G401 (cell line): ENCODE measurements at places on chromosomes 1 and 21. TPM values are rescaled to one million over a fixed set of nuclear protein-coding genes. Genes with fewer than 3 reads are reported as not detected.

GRCh38 chr1:6028042-6028850, 17.4 kb upstream of the KCNAB2 start:
- DNase-seq = no peak

GRCh38 chr1:219372916-219373615, 199.4 kb downstream of the LYPLAL1 start:
- no peak for DNase-seq

DNA sequence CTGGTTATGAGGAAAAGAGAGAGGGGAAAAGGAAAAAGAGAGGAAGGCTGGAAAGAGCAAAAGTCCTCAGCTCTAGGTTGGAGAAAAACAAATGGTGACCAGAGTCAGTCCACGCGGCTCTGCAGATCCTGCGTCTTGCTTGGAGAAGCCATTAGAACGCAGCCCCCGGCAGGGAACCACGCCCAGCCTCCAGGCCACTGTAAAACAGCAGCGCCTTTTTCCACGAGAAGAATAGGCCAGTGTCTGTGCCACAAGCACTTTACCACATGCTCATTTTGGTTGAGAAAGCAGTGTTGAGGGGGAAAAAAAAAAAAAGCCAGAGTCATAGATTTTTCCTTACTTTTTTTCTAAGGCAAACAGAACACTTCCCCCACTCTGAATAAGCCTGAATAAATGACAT, 846.9 kb upstream of the ADAMTS5 start:
- no peak for DNase-seq

- DNase-seq = peak; percentile 3
Measured at GRCh38 chr21:39094087-39094780, 89.0 kb downstream of the PSMG1 start.

DNA sequence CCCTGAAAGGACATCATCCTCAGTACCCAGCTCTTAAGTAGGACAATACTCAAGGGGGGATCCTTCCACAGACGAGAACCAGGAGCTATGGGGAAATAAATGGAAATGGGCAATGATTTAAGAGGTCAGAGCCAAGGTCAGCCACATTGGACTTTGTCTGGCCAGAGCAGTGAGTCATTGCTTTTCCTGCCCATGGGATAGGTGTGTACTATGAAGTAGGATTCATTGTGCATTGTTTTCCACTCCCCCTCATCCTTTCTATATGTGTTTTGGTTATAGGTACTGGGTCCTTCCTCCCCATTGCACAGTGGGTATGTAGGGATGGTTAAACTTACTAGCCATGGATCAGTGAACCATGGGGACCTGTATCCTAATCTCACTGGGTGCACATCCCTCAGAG, 328.9 kb upstream of the USP25 start:
- DNase-seq = no peak

DNA sequence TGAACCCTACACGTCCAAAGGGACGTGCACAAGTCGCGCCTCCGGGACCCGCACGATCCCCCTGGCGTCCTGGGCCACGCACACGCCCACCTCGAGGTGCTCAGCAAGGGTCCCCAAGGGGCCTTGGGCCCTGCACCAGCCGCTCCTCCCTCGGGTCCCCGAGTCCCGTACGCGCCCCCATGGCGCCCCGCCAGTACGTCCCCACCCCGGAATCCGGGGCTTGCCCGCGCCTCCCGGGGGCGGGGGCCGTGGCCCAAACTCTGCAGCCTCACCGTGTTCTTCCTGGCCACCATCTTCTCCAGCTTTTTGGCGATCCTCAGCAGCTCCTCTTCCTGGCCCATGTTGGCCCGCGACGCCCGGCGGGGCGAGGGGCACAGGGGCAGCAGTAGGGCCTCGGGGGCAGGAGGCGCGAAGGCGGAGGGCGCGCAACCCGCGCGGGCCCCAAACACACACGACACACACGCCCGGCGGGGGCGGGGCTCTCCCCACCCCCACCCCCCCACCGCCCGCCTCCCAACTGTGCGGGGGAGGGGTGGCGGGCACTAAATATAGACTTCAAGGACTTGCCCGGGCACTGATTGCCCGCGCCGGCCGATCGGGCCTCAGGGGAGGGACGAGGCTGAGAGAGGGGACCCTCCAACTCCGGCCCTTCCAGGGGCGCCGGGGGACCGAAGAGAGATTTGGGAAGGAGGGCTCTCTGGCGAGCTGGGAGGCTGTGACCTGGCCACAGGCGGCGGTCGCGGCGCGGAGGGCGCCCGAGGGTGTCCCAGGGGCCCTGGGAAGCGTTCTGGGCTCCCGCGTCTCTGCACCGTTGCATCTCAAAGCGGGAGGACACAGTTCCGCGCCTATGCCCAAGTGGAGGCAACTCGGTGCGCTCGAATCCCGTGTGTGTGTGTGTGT, at the start of gene TCEA3:
Gene TCEA3, minus strand, starts transcription at position 456 of the 900 bp plus-strand sequence. Its CDS starts 115 bp downstream, at position 341.
- DNase-seq = no peak

DNA sequence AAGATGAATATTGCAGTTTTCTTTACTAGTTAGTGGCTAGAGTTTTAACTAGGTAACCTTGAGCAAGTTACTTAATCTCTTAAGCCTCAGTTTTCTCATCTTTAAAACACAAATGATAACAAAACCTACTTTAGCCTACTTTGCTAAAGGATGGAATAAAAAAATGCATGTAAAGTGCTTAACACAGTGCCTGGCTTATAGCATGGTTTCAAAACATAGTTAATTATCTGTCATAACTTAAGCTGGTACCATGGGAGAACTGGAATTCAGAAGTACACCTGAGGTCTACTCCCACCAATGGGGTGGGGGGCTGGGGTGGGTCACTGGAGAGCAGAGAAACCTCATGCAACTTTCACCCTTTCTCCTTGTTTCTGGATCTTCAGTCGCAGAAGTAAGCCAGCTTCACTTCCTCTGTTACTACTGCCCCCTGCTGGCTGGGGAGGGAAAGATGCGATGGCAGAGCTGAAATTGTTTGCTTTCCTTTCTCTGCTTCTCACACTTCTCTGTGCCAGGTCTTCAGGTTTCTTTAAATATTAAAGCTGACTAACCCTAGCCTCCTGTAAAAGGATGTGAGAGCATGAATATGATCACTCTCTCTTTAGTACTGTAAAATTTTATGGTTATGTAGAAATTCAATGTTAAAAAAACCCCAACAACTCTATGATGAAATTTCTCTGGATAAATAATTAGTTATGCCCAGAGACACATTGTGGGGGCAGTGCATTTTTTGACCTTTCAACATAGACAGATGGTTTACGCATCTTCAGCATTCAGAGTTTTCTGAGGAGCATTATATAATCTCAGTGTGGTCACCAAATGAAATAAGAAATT, 324.2 kb downstream of the HLX start:
- DNase-seq = peak; percentile 43

DNA sequence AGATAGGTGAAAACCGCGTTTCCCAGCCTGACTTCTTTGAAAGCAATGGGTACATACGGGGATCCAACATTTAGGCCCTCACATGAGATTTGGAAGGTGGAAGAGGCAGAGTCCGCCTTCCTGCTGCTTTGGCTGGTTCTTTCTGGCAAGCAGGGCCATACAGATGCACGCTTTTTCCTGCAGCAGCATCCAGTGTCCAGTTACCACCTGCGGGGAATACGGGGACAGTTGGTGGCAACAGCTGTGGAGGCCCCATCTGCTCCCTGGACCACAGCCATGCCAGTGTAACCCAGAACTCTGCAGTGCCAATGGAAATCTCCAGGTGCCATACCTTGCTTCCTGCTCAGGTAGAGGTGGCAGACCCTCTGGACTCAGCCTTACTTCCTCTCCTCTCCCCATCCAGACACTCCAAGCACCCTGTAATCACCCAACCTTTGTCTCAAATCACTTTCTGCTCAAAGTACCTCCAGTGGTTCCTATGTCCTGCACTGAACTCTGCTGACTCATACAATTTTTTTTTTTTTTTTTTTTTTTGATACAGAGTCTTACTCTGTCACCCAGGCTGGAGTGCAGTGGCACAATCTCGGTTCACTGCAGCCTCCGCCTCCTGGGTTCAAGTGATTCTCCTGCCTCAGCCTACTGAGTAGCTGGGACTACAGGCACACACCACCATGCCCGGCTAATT, 68.3 kb downstream of the SLC16A1 start:
- no peak for DNase-seq

DNA sequence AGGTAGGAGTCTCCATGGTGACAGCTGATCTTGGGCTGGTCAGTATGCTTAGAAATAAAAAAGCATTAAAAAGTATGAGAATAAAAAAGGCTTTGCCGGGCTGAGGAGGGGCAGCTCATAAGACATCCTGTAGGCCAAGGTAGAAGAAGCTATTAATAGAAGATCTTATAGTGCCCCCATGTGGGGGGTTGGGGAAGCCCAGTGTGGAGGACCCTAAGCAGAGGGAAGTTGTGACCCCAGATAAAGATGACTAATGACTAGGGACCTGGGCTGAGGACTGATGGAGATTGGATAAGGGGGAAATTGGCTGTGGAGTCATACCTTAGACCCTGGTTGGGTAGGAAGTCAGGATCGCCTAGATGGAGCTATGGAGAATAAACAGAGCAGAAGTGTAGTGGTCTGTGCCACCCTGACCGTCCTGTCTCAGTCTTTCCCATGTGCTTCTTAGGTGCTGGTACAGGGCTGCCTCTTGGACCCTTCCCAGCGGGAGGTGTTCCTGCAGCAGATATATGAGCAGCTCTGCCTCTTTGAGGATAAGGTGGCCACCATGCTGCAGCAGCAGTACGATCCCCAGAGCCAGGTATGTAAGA, 25.0 kb downstream of the SZT2 start:
- peak; percentile 68 for DNase-seq

DNA sequence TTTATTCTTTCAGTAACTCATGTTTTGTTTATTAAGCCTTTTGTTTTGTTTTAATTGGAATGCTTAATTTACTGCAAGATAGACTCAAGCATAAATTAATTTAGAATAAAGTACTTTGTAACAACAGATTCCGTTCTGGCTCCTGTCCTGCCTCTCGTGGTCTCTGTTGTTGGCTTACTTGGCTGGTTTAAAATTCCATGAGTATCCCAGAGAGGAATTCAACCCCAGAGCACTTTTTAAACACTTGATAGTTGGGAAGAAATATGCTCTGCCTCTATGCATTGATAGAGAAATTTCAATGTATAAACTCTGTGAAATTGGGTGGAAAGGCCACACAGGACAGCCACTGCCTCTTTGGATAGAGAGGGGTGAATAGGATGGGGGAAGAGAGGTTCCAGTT, 89.7 kb downstream of the ATP5PO start:
- DNase-seq = no peak

DNA sequence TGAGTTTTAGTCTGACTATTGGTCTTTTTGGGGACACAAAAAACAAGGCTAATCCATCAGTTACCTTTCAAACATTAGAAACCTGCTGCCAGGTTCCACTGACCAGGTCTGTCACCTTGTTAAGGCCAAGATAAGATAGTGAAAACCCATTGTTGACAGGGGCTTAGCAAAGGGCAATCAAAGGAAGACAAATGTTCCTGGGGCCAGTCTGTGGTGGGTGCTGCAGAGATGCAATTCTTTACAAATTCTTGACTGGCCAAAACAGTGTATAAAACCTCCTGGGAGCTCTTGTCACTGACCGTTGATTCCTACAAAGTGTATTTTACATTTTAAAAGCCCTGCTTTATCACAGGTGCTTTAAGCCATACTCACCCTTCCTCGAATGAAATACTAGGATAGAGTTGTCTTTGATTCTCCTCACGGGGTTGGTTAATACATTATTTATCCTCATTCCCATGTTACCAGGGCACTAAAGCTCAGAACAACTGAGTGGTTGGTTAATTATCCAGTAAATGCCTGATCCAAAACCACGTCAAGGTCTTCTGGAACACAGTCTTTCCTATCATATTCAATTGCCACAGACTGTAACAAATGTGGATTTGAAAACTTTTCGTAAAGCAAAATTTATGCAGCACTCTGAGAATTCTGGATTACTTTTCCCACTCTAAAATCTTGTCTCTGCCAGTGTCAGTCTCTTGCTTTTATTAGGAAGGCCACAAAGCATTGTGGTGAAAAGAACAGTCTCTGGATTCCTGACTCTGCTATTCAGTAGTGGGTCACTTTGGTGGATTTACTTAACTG, 77.2 kb downstream of the NRIP1 start:
- DNase-seq = no peak

- DNase-seq = no peak
Measured at GRCh38 chr21:35249636-35250035, 200.5 kb upstream of the RUNX1 start.

DNA sequence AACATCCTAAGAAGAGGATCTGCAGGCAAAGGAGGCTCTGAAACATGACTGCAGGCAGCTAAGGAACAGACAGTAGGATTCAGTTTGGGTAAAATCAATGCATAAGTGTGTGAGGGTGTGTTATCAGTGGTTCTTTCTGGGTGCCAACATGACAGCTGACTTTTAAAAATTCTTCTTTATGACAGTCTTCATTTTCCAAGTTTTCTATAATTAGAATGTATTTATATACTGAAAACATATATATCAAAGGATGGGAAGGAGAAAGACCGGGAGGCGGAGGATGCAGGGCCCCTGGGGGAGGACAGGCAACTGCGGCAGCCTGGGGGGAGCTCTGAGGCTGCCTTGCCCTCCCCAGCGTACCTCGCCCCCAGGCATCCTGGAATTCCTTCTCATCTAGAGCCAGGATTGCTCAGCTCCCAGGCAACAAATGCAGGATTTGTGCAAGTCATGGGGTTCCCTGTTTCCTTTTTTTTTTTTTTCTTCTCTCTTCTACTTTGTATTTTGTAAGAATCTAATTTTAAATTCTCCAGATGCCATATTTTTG, 104.8 kb downstream of the CSMD2 start:
- no peak for DNase-seq

DNA sequence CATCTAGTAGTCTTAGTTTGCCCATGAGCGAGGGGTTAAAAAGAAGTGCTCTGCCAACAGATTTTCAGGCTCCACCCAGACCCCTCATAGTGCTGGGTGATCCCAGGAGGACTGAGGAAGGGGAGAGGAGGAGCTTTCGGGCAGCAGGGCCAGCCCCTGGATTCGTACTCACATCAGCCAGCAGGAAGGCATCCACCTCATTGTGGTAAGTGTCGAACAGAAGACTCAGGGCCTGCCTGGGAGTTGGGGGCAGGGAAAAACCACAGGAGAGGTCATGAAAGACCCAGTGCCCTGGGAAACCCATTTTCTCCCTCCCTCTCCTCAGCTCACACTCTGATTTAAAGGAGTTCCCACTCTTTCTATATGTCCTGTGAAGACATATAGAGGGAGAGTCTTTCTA, 34.9 kb downstream of the PIK3C2B start:
- DNase-seq = no peak

The GBP3 gene
- total RNA-seq = not detected in 2 replicates

The PRRX1 gene
- total RNA-seq = 1.8 and 2.6 TPM in 2 replicates

The CELA2A gene
- not detected in 2 replicates for total RNA-seq

The INSRR gene
- not detected in 2 replicates for total RNA-seq

The RNF223 gene
- total RNA-seq = 3.5 and 4.3 TPM in 2 replicates

The OR2C3 gene
- not detected in 2 replicates for total RNA-seq
